ENCODE measurements at places on chromosomes 16 and 17.

- no peak for DNase-seq
Measured at GRCh38 chr17:2487306-2487705, 24.4 kb downstream of the METTL16 start.

- no peak for DNase-seq
Measured at GRCh38 chr17:6179017-6179416, 108.8 kb downstream of the WSCD1 start.

- DNase-seq = no peak
Measured at GRCh38 chr16:71369494-71369893, 11.0 kb downstream of the CALB2 start.

- DNase-seq = no peak
Measured at GRCh38 chr17:46176975-46177374, 16.3 kb downstream of the KANSL1 start.

DNA sequence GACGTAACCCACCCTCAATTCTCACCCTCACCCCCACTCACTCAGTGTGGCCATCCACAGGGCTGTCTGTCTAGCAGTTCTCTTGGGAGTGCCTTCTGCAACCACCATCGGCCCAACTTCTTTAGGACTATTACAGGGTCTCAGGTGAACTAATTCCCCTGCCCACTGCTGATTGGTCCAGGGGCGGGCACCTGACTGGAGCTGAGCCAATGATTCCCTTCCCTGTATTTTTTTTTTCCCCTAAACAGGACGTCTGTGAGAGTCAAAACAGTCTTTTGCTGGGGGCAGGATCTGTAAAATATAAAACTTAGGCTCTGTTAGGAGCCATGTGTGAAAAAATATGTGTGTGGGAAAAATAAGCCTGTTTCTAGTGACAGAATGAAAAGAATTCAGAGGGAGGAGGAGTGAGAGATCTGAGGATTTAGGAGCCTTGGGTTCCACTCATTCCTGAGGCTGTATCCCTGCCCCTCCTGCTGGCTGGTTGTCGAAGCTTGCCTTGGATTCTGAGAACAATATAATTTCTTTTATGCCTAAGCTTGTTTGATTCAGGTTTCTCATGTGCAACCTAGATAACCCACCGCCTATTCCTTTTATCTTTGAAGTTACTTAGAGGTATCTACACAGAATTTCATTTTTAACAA, 115.0 kb downstream of the SPACA3 start:
- no peak for DNase-seq

GRCh38 chr16:31714903-31715504, 158.6 kb upstream of the ZNF267 start:
- no peak for DNase-seq

DNA sequence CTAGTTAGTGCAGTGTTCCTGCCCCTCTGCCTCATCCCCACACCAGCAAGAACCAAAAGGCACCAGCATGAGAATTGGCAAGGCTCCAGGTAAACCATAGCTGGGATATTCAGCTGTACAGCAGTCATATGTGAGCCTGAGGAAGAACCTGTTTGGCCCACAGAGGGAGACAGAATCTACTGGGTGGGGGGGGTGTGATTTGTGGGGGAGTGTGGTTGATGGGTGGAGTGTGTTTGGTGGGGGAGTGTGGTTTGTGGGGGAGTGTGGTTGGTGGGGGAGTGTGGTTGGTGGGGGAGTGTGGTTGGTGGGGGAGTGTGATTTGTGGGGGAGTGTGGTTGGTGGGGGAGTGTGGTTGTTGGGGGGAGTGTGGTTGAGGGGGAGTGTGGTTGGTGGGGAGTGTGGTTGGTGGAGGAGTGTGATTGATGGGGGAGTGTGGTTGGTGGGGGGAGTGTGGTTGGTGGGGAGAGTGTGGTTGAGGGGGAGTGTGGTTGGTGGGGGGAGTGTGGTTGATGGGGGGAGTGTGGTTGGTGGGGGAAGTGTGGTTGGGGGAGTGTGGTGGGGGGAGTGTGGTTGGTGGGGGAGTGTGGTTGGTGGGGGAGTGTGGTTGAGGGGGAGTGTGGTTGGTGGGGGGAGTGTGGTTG, 19.5 kb downstream of the MINK1 start:
- no peak for DNase-seq

DNA sequence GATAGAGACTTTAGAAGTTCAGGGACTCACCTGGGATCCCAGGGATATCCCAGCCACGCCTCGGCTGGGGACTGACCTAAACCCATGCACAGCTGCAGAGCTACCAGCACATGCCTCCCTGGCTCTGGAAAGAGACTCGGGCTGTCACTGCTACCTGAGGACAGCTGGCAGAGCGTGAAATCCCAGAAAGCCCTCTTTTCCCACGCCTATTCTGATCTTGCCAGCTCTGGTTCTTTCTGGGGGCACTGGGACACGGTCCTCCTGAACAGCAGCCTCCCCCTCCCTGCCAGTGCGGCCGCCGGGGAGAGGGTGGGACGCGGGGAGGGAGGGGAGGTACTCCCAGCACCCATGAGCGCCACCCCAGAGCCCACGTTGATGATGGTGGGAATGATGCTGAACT, 10.8 kb downstream of the P2RX5 start:
- no peak for DNase-seq

DNA sequence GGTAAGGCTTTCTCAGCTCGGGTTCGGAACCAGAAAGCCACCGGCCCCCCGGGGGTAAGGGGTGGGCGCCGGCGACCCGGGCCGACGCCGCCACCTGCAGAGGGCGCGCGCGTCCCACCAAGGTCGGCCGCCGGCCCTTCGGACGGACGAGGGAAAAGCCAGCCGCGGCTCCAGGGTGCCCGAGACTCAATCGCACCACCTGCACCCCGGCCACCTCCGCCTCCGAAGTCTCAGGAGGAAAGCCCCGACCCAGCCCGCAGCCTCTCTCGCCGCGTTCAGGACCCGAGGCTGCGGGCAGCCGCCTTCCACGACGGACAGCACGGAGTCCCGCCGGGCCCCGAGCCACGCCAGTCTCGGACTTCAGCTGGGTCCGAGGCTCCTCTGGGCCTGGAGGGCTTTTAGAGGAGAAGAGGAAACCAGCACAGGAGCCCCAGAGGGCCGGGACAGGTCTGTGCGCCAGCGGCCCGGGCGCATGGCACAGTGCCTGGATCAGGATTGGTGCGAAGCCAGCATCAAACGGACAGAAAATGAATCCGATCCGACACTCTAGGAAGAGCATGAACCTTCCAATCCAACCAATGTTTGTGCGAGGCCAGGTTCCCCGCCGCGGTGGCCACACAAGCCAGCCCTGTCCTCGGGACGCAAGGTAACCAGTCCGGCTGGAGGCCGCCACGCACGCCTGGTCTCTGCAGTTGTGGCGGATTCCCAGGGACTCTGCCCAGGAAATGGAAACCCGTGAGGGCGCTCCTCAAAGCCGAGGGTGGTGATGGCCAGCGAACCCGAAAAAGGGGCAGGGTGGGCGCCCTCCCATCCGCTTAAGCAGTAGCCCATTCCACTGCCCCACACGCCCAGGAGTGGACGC, 6.7 kb downstream of the CBX8 start:
- DNase-seq = no peak

- DNase-seq = no peak
Measured at GRCh38 chr17:61117983-61118382, 281.7 kb upstream of the TBX2 start.

GRCh38 chr17:18280249-18280648, 19.8 kb downstream of the MIEF2 start:
- no peak for DNase-seq

GRCh38 chr17:39553341-39553945, 54.3 kb downstream of the NEUROD2 start:
- no peak for DNase-seq

DNA sequence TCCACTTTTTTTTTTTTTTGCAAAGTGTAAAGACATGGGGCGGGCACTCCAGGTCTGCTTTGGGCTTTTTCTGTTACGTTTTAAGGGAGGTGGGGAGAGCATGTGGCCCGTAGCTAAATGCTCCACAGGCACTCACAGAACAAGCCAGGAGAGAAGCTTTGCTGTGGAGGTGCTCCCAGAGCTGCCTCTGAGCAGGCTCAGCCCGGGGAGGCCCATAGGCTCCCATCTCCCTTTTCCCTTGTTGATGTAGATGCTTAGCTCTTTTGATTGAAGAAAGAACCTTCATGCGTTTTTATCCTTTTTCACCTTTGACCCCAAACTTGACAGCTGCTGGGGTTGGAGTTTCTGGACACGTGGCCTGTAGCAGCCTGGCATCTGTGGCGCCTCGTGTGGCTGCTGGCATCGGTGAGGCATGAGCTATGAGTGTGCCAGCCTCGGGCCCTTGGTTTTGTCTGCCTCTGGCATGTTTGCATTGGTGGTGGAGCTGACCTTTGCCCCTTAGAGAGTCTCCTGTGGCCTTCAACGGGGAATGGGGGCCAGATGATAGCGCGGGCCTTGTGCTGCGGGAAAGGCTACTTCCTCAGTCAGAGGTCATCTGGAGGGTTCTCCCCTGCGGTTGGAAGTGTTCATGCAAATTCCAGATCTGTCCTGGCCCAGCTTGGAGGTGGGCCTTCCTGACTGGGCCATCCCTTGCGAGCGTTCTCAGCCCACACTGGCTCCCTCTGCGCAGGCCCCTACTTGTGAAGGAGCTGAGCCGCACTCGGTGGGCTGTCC, 20.0 kb upstream of the IL17C start:
- DNase-seq = no peak

GRCh38 chr17:64736804-64737492, 74.8 kb upstream of the SMURF2 start:
- no peak for DNase-seq

GRCh38 chr17:55420067-55420775, 1.4 kb downstream of the MMD start:
- no peak for DNase-seq

GRCh38 chr17:76266244-76266938, 1.2 kb downstream of the UBALD2 start:
- no peak for DNase-seq

- DNase-seq = no peak
Measured at GRCh38 chr17:21090902-21091618, 35.7 kb upstream of the DHRS7B start.

DNA sequence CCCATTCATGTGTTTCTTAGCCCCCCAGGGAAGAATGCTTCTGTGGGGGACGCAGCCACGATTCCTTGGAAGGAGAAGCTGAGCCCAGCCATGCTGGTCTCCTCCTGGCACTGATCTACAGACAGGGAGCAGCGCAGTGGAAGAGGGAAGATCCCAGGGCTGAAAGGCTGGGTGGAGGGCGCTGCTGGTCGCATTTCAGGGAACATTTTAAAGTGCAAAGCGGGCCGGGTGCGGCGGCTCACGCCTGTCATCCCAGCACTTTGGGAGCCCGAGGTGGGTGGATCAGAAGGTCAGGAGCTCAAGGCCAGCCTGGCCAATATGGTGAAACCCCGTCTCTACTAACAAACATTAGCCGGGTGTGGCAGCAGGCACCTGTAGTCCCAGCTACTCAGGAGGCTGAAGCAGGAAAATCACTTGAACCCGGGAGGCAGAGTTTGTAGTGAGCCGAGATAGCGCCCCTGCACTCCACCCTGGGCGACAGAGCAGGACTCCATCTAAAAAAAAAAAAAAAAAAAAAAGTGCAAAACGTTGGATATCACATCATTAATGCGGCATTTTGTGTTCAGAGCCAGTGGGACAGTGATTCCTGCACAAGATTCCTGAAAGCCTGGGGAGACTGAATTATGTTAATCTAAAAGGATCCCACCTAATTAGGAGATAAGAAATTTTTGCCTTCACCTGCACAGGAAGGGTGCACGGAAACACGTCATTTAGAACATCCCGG, 558 bp upstream of the CHMP6 start:
- DNase-seq = no peak

GRCh38 chr17:43410557-43411368, 12.0 kb downstream of the ARL4D start:
- DNase-seq = no peak

GRCh38 chr17:73466704-73467433, 155.1 kb upstream of the CDC42EP4 start:
- DNase-seq = no peak

- DNase-seq = peak; percentile 72
Measured at GRCh38 chr16:28096983-28097899, 33.7 kb upstream of the GSG1L start.

- no peak for DNase-seq
Measured at GRCh38 chr16:680625-680945, 375 bp downstream of the STUB1 start.
